ENCODE measurements at places on chromosomes 12 and 14. TPM values are rescaled to one million over a fixed set of nuclear protein-coding genes. Genes with fewer than 3 reads are reported as not detected.

DNA sequence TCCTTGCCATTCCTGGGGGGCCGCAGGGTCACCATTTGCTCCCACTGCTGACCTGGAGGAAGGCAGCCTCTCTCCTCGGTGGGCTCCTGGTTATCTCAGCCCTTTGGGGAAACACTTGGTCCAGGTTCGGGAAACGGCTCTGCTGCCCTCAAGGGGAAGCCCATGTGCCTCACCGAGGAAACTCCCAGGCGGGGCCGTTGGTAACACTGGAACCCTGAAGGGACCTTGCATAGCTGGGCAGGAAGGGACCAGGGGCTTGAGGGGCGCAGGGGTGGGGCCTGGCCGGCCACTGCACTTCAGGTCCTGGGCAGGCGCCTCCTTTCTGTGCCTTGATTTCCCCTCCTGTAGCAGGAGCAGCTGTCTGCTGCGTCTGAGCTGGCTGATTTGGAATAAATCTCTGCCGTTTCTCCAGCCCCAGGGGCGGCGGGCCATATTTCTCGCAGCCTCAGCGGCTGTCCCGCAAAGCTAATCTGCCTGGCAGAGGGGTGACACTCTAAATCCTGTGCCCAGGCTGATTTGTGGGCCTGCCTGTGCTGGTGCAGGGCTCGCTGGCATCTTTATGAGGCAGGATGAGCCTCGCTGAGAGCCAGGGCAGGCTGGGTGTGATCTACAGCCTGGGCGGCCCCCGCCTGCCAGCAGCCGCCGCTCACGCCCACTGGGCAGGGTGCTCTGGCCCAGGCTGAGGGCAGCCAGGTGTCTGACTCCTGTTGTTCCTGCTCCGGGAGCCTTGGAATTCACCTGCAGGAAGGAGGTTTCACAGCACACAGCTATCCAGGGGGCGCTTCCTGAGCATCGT is 49.7 kb downstream of the KIF26A start:
- no peak for DNase-seq

- no peak for DNase-seq
Observed at GRCh38 chr14:97301931-97302559, 504.9 kb downstream of the VRK1 start.

GRCh38 chr14:53515276-53515675 is 362.2 kb upstream of the DDHD1 start:
- no peak for DNase-seq

GRCh38 chr14:81263777-81264410 is 43.1 kb upstream of the GTF2A1 start:
- DNase-seq = no peak

DNA sequence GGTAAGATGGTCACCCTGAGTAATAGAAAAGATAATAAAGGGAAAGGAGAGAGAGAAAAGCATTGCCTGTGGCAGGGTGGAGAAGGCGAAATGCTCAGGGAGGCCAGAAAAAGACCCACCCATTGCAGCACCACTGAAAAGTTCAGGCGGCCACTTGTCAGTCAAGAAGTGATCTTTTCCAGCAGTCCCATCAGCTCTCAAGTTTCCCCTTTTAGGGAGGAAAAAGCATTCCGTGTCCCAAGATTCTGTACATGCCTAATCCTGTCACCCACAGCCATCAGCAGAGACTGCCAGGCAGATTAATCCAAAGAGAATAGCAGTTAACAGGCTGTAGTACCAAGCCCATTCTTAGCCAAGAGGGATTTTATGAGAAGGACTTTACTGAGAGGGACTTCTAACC is 11.9 kb downstream of the SLC38A1 start:
- DNase-seq = no peak

GRCh38 chr14:94773655-94774343 is 3.9 kb upstream of the GSC start:
- DNase-seq = no peak

DNA sequence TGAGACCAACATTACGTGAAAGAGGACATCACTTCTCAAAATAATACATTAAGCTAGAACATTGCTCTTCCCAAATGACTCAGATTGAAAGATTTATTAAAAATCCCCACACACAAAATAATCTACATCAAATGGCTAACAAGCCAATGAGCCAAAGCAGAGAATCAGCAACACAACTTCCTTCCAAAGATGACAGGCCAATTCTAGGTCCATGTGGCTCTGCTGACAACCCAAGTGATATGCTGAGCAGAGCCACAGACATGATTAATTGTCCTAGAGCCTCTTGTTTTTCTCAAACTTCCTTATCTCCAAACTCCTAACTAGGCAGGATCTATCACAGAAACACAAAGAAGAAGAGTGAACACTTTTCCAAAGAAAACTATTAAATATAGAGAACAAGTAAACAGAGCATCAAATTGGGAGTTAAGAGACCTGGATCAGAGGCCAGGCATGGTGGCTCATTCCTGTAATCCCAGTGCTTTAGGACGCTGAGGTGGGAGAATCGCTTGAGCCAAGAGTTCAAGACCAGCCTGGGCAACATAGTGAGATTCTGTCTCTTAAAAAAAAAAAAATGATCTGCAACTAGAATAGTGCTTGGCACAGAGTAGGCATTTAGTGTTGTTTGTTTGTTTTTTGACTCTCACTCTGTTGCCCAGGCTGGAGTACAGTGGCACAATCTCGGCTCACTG is 38.5 kb downstream of the SENP1 start:
- no peak for DNase-seq

The DHRS4L2 gene
- 15.1 TPM for total RNA-seq

The FBXO33 gene
- 13.0 TPM for total RNA-seq

The CTSG gene
- 3.6 TPM for total RNA-seq

The KRT4 gene
- total RNA-seq = not detected

The FAM90A1 gene
- total RNA-seq = 0.27 TPM

The IFNG-AS1 gene
- 0.42 TPM for total RNA-seq
